Pulmonary artery endothelial cell (primary cell): ENCODE measurements at places on chromosomes 6 and 20.

DNA sequence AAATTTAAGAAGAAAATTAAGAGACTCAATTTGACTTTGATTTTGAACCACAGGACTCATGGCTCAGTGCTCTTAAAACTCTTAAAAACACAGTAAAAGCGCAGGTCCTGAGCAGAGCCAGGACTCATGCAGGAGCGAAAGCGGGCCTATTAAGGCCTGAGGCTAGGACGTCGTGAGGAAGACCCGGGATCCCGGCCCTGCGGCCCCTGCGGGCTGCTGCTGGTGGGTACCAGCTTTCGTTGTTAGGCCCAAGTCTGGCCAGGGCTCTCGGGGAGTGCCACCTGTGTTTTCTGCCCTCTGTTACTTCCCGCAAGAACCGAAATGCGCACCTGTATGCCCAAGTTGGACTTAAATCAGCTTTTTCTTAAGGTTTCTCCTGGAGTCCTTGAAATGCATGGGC is 3.4 kb upstream of the PAX1 start:
- no peak for DNase-seq

DNA sequence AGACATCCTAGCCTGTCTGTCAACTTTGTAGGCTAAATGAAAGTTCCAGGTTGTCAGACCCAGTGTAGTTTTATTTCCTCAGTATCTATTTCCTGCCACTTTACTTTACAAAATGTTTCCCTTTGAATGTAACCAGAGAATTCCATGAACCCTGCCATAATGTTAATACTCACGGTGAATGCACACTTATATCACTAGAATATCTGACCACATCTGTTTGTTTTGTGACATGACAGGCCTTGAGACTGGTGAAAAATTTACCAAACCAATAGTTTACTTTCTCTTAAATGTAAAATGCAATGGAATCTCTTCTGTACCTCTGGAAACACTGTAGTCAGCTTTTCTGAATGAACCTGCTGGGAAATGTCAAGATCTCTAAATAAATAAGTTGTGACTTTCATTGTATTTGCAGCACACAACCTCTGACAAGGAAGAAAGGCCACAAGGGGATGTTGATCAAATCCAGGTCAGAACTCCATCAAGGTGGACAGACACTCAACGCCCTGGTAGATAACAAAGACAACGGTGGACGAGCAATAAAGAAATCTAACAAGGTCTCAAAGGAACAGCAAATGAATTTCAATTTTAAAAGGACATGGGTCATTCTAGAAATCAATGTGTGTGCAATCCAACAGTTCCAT is 59.2 kb downstream of the BACH2 start:
- no peak for DNase-seq

- DNase-seq, result no peak
These were observed 1.9 kb downstream of the DDAH2 start for GRCh38 chr6:31727034-31727716.

- DNase-seq, result peak; percentile 99
These were observed 86.8 kb downstream of the GJA1 start for GRCh38 chr6:121522265-121522664.

- DNase-seq, result no peak
These were observed 144.0 kb downstream of the FLRT3 start for GRCh38 chr20:14193443-14193842.

DNA sequence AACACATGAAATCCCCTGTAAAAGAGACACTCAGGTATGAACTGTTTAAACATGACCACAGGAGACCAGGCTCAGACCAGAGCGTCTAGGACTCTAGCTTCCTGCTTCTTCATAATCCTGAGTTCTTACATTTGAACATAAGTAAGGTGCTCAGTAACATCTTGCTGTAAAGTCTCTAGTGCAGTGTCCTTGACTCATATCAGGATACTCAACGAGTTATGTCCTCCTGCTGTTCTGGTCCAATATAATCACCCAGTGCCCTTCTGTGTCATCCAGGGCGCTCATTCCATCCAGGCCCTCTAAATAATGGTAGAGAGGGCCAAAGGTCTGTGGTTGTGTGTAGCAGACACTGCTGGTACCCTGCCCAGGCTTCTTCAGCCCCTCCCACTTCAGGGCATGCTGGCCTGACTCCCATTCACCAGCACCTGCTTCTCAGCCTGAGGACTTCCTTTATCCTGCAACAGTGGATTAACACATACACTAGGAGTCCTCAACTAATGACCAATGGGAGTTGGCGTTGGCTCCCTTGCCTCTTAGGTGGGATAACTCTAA is 66.8 kb upstream of the MOCS1 start:
- no peak for DNase-seq

DNA sequence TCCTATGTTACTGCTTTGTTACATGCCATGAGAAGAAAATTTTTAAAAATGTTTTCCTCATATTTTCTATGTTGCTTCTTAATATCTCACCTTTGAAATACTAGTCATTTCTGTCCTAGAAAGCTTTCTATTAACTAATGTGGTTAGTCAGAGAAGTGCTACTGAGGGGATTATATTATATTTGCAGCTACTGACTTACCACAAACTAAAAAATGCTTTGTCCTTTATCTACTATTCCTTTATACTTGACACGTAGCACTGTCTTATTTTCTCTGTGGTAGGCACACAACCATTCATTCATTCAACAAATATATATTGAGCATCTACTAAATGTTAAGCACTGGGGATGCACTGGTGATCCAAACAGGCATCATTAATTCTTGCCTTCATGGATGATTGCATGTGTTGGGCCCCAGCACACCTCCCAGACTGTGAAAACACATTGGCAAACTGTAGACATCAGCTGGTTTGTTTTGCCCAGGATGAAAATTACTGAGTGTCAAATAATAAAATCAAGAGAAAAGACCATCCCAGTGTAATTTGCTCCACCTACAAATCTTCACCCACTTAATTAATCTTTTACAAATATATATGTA is 10.7 kb upstream of the MLIP start:
- DNase-seq, result no peak

DNA sequence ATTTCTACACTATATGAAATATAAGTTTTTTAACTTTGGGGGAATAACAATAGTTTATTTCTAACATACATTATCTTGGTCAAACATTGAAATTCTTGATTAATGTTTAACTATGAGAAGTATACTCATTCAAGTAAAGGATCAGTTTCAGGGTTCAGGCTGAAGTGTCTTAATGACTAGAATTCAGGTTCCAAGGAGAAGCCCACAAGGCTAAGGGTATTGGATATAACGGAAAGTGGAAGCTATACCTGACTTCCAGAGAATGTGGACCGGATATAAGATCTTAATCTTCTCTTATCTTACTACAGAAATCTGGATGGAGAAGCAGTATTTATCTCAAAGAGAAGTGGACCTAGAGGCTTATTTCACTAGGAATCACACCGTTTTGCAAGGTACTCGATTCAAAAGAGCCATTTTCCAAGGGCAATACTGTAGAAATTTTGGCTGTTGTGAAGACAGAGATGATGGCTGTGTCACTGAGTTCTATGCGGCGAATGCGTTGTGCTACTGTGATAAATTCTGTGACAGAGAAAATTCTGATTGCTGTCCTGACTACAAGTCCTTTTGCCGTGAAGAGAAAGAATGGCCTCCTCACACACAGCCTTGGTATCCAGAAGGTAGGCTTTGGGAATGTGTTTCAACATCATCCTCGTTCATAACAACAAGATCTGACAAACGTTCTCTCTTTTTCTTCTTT is at the start of gene TINAG:
TINAG (plus strand) TSS at position 153 of the 697 bp plus-strand sequence; CDS start at position 263, 110 bp downstream.
- DNase-seq, result no peak

DNA sequence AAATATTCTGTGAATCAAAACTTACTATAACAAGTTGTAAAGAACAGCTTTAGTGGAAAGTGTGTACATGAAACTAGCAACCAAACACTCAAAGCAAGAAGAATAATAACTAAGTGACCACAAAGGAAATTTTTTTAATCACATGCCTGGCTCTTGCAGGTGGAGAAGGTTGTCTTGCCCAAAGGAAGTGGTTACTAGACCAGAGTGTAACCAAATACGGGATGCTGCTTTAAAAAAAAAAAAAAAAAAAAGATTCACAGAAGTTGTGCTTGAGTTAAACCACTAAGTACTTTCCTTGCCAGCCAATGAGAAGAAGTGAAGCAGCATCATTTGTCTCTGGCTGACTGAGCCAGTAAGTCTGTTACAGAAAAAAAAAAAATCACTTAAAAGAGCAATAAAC is 19.1 kb upstream of the HLA-DQB1 start:
- no peak for DNase-seq

- DNase-seq, result no peak
These were observed 35.9 kb upstream of the B4GALT5 start for GRCh38 chr20:49749625-49750024.

DNA sequence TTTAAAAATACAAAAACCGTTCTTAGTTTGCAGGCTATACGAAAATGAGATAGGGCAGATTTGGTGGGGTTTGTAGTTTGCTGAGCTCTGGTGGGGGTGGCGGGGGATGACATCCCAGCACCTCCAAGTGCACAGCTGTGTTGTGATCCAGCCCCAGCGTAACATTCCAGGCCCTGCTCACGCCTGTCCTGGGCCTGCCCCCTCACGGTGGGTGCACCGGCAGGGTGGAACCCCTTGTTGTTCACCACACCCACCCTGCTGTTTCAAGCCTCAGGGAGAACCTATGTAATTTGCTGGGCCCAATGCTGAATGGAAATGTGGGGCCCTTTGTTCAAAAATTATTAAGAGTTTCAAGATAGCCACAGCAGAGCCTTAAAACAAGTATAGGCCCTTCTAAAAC is 25.0 kb downstream of the ARMC2 start:
- no peak for DNase-seq
